ENCODE measurements at places on chromosomes 2 and 18.

DNA sequence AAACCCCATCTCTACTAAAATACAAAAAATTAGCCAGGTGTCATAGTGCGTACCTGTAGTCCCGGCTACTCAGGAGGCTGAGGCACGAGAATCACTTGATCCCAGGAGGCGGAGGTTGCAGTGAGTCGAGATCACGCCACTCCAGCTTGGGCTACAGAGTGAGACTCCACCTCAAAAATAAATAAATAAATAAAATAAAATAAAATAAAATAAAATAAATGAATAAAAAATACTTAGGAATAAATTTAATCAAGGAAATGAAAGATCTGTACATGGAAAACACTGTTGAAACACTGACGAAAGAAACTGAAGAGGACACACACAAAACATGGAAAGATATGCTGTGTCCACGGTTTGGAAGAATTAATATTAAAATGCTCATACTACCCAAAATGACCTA lies 56.5 kb upstream of the ASPRV1 start:
- DNase-seq: no peak

DNA sequence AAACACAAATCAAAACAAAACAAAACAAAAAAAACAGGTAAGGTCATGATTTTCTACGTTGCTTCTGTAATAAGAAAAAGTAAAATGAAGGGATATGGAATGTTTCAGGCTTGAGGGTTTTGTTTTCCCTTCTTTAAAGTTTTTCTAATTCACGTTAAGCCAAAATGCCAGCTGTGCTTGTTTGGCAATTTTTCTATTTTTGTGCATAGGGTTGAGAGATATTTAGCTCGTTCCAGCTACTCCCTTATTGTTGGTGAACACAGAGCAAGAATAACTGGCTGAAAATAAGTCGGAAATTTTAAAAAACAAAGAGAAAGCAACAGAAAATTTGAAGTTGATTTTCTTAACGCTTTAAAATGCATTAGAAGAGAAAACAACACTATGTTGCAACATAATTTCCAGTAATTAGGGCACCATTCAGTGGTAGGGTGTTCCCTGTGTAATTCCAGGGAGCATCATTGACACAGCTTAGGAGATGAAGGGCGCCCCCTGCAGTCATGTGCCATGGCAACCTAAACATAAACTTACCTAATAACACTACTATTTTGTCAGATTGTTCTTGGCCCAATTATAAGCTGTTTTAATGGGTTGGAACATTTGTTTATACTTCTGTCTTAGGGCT lies 99.5 kb downstream of the DTNA start:
- no peak for DNase-seq

- no peak for DNase-seq
These were observed 254.8 kb downstream of the RNF152 start for GRCh38 chr18:61637905-61638595.

- no peak for DNase-seq
These were observed 62.7 kb downstream of the PTRHD1 start for GRCh38 chr2:24730481-24730880.

- DNase-seq: no peak
These were observed 108.5 kb upstream of the COL5A2 start for GRCh38 chr2:189287982-189288521.

GRCh38 chr2:68125821-68126220 lies 31.9 kb upstream of the PNO1 start:
- DNase-seq: no peak

DNA sequence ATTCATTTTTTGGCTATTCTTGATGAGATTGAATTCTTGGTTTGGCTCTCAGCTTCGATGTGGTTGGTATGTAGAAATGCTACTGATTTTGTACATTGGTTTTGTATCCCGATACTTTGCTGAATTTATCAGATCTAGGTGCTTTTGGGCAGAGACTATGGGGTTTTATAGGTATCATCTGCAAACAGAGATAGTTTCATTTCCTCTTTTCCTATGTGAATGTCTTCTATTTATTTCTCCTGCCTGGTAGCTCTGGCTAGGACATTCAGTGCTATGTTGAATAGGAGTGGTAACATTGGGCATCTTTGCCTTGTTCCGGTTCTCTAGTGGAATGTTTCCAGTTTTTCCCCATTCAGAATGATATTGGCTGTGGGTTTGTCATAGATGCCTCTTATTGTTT lies 5.5 kb upstream of the TACR1 start:
- no peak for DNase-seq

All from frontal cortex (tissue), 4 donors.